ENCODE measurements at places on chromosomes 12 and 14.
A peak's percentile ranks its signal among the peaks of the same experiment; 100 is the strongest.

- DNase-seq = no peak
Observed at GRCh38 chr14:103073876-103074728, 9.9 kb upstream of the LBHD2 start.

DNA sequence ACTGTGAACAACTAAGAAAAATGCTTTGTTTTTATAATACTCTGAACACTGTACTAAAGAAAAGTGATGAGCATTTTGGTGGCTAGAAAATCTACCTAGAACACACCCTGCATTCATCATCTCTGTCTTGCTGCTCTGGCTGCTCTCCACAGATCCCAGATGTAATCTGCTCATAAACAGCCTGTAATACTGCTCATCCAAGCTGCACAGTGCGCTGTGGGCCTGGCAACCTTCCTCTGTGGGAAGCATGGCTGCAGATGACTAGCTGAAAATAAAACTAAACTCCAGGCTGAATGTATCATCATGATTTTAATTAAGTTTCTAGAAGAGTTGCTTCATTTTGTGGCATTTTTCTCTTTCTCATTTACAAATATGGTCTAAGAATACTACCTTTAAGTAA, 200.7 kb downstream of the SLC2A13 start:
- DNase-seq = no peak

- no peak for DNase-seq
Observed at GRCh38 chr14:64683264-64683663, 21.0 kb upstream of the PLEKHG3 start.

GRCh38 chr14:42626986-42627385, 1020.3 kb downstream of the LRFN5 start:
- no peak for DNase-seq

- peak; percentile 45 for DNase-seq
Observed at GRCh38 chr14:103629503-103630121, 601 bp downstream of the KLC1 start.

GRCh38 chr14:53231171-53231570, 78.0 kb upstream of the DDHD1 start:
- no peak for DNase-seq

DNA sequence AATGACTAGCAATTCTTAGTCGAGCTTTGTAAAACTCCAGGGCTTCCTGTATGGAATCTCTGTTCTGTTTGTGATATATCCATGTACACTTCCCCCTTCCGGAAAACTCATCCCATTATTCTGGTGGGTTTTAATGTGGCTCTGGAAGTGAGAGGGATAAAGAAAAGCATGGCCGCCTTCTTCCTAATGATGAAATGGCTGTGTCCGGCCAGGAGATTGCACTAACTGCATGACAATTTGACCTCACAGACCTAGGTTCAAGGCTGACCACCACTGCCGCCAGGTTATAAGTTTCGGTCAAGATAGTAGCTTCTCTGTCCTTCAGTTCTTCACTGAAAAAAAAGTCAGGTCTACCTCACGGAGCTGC, 41.0 kb upstream of the NPAS3 start:
- no peak for DNase-seq

DNA sequence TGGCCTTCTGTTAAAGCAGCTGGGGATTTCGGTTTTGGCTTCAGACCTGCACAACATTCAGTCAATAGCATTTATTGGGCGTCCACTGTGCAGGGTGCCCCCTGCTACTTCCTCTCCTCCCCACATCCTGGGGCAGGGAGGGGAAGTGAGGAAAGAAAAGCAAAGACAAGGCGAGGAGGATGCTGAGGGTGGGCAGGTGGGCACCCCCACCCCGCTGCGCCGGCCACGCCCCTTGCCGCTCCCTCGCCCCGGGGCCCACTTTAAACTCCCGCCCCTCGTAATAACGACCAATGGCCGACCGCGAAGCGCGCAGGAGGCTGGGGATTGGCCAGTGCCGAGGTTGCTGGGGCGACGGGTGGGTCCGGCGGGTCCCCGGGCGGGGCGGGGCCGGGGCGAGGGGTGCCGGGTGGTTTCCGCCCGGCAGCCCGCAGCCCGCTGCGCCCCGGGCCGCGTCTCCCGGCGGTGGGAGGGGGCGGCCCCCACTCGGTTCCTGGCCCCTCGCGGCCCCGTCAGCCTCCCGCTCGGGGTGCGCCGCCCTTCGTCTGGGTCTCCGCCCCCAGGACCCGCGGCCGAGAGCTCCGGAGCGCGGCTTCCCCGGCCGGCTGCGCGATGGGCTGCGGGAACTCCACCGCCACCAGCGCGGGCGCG, at the start of gene C12orf75:
TSS of gene C12orf75 (plus strand) at position 409 of the 648 bp plus-strand sequence. CDS start at position 610, 201 bp downstream.
- DNase-seq = peak; percentile 80

DNA sequence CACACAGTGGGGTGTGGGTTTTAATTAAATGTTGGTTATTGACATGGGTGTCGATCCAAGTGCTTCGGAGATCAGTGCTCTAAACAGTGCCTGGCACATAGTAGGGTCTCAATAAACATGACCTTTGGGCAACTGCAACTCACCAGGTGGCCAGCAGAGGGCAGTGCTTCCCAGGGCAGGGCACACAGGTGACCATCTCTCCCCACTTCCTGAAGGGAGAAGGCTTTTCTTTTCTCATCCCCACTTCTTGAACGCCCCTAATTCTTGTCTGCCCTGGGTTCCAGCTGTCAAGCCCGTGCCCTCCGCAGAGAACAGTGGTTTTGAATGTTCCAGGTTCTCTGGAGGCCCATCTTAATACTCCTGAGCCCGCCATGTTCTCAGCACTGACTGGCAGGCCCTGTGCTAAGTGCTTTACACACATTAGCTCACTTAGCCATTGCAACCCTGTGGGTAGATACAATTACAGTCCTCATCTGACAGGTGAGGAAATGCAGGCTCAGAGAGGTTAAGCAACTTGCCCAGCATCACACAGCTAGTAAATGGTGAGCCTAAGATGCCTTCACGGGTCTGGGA, 16.3 kb downstream of the RAPGEF3 start:
- DNase-seq = peak; percentile 79

- DNase-seq = no peak
Observed at GRCh38 chr12:88063375-88063774, 34.2 kb upstream of the C12orf50 start.

- no peak for DNase-seq
Observed at GRCh38 chr14:106134886-106135285, 608.5 kb downstream of the TMEM121 start.

- no peak for DNase-seq
Observed at GRCh38 chr12:89731614-89732013, 23.0 kb upstream of the ATP2B1 start.

DNA sequence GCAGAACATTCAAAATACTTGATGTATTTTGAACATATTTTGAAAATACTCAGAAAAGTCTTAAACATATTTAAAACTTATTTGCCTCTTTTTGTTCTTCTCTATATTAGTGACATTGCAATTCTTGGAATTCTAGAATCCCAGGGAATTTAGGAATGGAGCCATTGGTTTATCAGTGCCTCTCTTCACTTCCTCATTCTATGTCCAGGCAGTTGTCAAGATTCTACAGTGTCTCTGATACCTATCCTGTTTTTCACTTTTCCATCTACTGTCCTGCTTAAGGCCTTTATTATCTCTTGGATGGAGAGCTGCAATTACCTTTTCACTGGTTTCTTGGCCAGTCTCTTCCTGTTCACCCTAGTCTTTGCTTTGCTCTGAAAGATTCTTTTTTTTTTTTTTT, 144.6 kb downstream of the TTLL5 start:
- DNase-seq = no peak

DNA sequence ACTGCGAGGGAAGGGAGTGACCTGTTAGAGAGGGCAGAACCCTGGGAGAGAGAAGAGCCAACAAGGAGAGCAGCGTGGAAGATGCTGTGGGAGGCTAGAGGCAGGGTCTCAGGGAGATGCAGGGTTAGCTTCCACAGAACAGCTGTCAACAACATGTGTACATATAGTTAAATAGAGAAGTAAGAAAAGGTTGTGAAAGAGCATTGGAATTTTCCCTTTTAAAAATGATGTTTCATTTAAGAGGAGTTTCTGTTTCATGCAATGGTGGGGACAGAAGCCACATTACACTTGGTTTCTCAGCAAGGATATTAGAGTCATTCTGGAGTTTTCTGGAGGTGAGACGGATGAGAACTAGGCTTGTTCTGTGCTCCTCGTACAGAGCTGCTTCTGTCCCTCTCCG, 23.8 kb upstream of the TBC1D30 start:
- no peak for DNase-seq

- DNase-seq = peak; percentile 11
Observed at GRCh38 chr14:59189091-59189785, 771 bp downstream of the DAAM1 start.
